HEK293T (cell line): ENCODE measurements at places on chromosomes 1 and 21.

- DNase-seq, result peak; percentile 70
Observed at GRCh38 chr1:154819628-154820590, 50.2 kb downstream of the KCNN3 start.

DNA sequence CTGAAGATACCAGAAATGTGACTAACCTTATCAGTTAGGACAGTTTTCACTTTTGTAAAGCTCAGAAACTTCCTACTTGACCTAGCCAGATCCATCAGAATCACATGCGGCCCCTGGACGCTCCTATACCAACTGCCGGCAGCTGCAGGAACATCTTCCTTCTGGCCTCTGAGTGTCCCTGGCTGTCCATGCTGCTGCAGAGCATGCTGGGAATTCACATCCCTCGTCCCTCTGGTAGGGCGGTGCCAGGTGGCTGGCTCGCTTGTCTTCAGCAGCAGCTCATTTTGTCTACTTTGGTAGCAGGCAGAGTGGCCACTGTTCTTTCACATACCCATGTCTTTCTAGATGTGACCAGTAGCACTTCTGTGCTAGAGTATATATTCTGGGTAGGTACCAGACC is 34.4 kb downstream of the HHAT start:
- DNase-seq, result no peak

- DNase-seq, result peak; percentile 40
Observed at GRCh38 chr1:108512239-108513043, 47.5 kb upstream of the EEIG2 start.

DNA sequence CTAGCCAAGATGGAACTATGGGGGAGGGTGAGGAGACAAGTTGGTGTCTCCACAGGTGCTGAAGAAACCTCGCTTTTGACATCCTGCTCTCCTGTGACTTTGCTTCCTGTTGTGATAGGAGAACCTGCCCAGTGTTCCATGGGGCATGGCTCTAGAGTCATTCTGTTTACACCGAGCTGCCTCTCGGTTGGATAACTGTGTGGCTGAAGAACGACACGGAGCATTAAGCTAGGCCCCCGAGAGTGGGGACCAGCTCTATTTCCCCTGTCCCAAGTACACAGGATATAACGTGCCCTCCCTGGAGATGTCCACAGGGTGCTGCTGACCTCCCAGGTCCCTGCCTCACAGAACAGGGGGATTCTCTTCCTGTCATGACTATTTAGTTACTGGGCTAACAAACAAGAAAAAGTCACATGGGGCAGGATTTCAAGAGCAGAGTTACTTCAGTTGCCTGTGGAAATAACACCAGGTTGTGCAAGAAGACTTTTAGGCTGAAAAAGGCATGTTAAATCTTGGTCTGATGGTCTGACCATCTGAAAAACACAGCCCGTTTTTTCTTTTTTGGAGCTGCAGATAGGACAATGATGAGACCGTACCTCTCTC is 29.4 kb upstream of the PPP2R5A start:
- no peak for DNase-seq

DNA sequence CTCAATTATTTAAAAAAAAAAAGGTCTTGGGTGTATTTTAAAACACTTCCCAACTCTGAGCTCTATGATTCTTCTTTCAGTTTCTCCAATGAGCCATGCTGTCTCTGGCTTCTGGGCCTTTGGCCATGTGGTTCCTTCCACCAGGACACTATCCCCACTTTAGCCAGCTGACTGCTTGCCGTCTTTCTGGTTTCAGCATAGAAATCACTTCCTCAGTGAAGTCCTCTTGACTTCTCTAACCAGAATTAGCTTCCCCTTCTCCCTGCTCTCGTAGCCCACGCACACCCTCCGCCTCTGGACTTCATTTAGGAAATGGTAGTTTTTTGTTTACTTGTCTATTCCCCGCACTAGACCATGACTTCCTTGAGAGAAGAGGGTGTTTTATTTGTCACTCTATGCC is 1.1 kb upstream of the DIO1 start:
- no peak for DNase-seq

- DNase-seq, result no peak
Observed at GRCh38 chr1:11979028-11979850, 1.0 kb upstream of the MFN2 start.

- no peak for DNase-seq
Observed at GRCh38 chr1:228033376-228033775, 26.6 kb downstream of the WNT3A start.

- no peak for DNase-seq
Observed at GRCh38 chr1:236154671-236155398, 12.5 kb downstream of the GPR137B start.

- no peak for DNase-seq
Observed at GRCh38 chr1:71796006-71796405, 486.3 kb downstream of the NEGR1 start.

- no peak for DNase-seq
Observed at GRCh38 chr1:54298284-54299033, 98.5 kb downstream of the MRPL37 start.

GRCh38 chr1:100482748-100483147 is 55.2 kb upstream of the GPR88 start:
- no peak for DNase-seq

- no peak for DNase-seq
Observed at GRCh38 chr1:55539652-55540512, 324.7 kb upstream of the USP24 start.

GRCh38 chr1:185786524-185786923 is 52.3 kb downstream of the HMCN1 start:
- DNase-seq, result no peak

- DNase-seq, result no peak
Observed at GRCh38 chr1:104084380-104084779, 334.7 kb downstream of the AMY1C start.

DNA sequence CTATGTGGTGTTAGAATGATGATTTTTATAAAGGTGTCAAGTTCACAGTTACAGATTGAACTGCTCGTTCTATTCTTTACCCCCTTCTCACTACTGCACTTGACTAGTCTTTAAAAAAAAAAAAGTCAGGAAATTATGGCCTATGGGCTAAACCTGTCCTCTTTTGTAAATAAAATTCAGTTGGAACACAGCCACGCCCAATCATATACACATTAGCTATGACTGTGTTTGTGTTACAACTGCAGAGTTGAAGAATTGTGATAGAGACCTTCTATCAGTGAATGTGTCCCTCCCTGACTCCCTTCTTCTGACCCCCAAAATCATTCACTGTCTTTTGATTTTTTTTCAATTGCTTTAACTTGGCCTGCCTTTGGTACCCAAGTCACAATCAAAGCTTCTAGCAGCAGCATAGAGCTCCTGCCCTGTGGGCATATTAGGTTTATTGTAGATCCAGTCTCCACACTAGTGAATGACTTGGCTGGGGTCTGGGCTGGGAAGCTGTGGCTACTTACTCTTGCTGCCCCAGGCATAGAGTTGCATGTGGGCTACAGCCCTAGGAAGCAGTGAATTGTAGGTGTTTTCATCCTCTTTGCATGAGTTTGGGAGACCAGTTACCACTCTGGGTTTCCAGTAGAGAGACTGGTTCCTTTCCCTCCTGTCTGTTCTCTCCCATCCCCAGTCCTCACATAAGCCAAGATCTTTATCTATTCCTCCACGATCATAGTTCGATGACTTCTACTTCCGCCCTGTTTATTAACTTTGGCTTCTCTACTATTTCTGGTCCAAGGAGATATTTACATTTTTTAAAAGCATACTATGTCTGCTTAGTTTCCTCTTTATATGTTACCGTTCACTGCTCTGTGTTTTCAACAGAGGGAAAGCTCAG is 249.9 kb downstream of the FMN2 start:
- DNase-seq, result no peak

- DNase-seq, result no peak
Observed at GRCh38 chr1:64516803-64517568, 47.1 kb downstream of the CACHD1 start.

DNA sequence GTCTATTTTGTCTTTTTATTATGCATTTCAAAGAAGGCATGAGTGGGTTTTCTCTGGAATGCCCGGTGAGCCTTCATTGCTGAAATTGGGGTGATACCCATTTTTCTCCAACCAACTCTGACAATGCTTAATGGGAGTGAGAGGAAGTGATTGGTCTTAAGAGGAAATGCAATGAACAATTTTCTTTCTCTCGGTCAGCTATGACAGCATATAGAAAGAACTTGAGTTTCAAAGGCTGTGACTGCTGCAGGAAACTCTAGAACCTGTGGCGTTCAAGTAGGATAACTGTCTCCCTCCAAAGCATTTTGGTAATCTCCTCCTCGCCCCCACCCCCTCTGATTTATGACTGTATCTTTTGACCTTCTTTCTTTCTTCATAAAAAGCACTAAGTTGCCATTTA is 155.9 kb downstream of the LYPLAL1 start:
- no peak for DNase-seq

- peak; percentile 13 for DNase-seq
Observed at GRCh38 chr1:53811414-53811851, 26.7 kb downstream of the NDC1 start.

- DNase-seq, result no peak
Observed at GRCh38 chr1:200793677-200794076, 55.0 kb downstream of the CAMSAP2 start.

- no peak for DNase-seq
Observed at GRCh38 chr1:179925922-179926849, 28.4 kb upstream of the CEP350 start.

- DNase-seq, result no peak
Observed at GRCh38 chr1:98398092-98398491, 263.4 kb upstream of the SNX7 start.

GRCh38 chr1:18007391-18008041 is 100.1 kb upstream of the IGSF21 start:
- no peak for DNase-seq

DNA sequence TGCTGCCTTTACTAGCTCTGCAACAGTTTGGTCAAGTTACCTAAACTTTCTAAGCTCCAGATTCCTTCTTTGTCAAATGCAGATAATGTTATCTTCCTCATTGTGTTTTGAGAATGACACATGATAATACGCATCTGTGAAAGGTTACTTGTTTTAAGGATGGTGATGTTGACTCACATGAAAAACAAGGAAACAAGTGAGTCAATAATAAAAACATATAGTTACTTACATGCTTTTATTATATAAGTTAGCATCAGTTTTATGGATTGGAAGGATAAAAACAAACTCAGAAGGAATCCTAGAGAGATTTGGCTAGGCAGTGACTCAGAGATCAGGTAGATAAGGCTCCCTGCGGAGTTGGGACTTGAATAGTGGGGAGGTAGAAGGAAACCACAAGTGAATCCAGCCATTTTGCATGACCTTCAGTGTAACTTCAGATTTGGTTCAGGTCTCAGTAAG is 144.6 kb downstream of the LMO4 start:
- DNase-seq, result no peak
